B cell (primary cell): ENCODE measurements at places on chromosomes 3 and 15.

GRCh38 chr3:129343643-129344360 is 65.1 kb downstream of the HMCES start:
- peaks cover 12% of the 10 kb centered on the region for H3K4me1 ChIP-seq
- no peaks in the 10 kb centered on the region for H3K36me3 ChIP-seq
- peak; percentile 59 for DNase-seq
- H3K27me3 ChIP-seq: peaks cover 6% of the 10 kb centered on the region

DNA sequence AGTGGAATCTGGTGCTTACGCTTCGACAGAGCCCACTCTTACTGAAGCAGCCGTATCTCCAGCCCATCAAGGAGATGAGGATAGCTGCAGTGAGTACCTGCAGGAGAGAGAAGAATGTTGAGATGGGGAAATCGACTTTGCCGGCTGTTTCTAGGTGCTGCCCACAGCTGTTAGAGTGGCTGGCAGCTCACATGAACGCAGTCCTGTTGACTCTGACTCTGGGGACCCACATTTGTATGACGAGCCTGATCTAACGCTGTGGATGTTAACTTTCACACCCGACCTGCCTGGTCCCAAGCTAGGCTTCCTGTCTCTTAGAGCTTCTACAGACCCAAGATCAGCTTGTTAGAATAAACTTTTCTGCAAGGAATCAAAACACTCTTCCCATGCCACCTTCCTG is 8.9 kb upstream of the DYNLT2B start:
- no peaks in the 10 kb centered on the region for H3K36me3 ChIP-seq
- peaks cover under 1% of the 10 kb centered on the region for H3K4me1 ChIP-seq
- no peaks in the 10 kb centered on the region for H3K27me3 ChIP-seq
- DNase-seq: no peak
- no peak overlapping the region for H3K4me3 ChIP-seq
- no peak overlapping the region for H3K27ac ChIP-seq

GRCh38 chr3:13718436-13718835 is 161.4 kb downstream of the WNT7A start:
- no peak overlapping the region for H3K27ac ChIP-seq
- no peaks in the 10 kb centered on the region for H3K4me1 ChIP-seq
- H3K36me3 ChIP-seq: no peaks in the 10 kb centered on the region
- H3K27me3 ChIP-seq: no peaks in the 10 kb centered on the region

DNA sequence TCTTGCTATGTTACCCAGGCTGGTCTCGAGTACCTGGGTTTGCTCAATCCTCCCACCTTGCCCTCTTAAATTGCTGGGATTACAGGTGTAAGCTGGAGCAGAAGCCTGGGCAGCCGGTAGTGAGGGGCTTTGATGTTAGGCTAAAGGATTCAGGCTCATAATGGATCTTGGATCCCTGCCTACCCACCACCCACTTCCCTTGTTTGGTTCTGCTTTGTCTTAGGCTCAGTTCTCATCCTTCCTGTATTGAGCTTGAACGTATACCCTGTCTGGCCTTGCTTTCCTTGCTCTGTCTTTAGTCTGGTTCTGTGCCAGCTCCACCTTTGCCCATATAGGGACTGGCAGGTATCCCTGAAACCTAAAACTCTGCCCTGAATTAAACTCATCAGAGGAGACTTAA is 1.7 kb downstream of the PPCDC start:
- H3K27ac ChIP-seq: no peak overlapping the region
- no peaks in the 10 kb centered on the region for H3K36me3 ChIP-seq
- no peak overlapping the region for H3K4me3 ChIP-seq
- peaks cover 28% of the 10 kb centered on the region for H3K4me1 ChIP-seq
- H3K27me3 ChIP-seq: no peaks in the 10 kb centered on the region
- DNase-seq: no peak

GRCh38 chr15:67685008-67685599 is 140.2 kb upstream of the SKOR1 start:
- DNase-seq: peak; percentile 25
- no peak overlapping the region for H3K4me3 ChIP-seq
- no peaks in the 10 kb centered on the region for H3K27me3 ChIP-seq
- no peaks in the 10 kb centered on the region for H3K4me1 ChIP-seq
- no peak overlapping the region for H3K27ac ChIP-seq
- H3K36me3 ChIP-seq: no peaks in the 10 kb centered on the region

DNA sequence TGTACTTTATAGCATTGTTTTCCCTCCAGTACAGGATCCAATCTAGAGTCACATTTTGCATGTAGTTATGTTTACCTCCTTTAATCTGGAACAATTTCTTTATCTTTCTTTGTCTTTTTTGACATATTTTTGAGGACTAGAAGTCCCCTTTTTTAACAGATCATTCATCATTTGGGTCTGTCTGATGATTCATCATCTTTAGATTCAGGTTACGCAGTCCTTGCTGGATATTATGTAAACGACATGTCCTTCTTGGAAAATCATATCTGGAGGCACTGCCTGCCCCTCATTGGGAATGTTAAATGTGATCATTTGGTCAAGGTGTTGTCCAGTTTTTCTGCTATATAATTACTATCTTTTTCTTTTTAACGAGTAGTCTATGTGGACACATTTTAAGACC is 18.3 kb downstream of the TGM4 start:
- no peak overlapping the region for H3K27ac ChIP-seq
- no peaks in the 10 kb centered on the region for H3K27me3 ChIP-seq
- H3K36me3 ChIP-seq: no peaks in the 10 kb centered on the region
- no peak overlapping the region for H3K4me3 ChIP-seq
- H3K4me1 ChIP-seq: no peaks in the 10 kb centered on the region

DNA sequence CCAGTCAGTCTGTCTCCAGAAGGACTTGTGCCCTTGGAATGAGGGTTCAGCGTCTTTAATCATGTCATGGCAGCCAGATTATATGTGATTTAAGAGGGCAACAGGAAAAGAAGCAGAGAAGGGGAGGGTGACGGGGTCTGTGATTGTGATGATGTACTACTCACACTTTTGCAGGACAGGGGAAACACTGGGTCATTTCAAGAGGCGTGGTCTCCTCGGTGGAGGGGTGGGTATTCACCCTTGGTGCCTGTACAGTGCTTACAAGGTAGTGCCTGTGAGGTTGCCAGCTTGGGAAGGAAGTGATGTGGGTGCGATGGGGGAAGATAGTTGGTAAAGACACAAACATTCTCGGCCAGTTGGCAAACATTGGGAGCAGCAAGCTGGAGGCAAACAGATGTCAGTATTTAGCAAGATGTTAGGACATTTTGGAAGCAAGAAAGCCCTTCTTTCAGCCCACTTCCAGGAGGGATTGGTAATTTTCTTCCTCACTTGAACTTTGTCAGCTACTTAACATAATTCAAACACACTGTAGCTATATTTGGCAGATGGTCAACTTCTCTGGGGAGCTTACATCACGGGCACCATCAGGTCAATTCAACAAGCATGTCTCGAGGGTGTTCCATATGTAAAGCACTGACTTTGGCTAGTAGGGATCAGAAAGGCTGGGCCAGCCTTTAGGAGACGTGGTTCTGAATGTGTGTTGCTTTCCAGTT is 71.4 kb upstream of the ROPN1 start:
- no peaks in the 10 kb centered on the region for H3K27me3 ChIP-seq
- no peak for DNase-seq
- no peak overlapping the region for H3K4me3 ChIP-seq
- H3K36me3 ChIP-seq: no peaks in the 10 kb centered on the region
- no peaks in the 10 kb centered on the region for H3K4me1 ChIP-seq

- peak overlapping the region; percentile 44 for H3K4me3 ChIP-seq
- no peaks in the 10 kb centered on the region for H3K36me3 ChIP-seq
- H3K27ac ChIP-seq: no peak overlapping the region
- H3K27me3 ChIP-seq: peaks cover 29% of the 10 kb centered on the region
- peaks cover 12% of the 10 kb centered on the region for H3K4me1 ChIP-seq
- peak; percentile 51 for DNase-seq
These were observed 105.5 kb downstream of the SEMA5B start for GRCh38 chr3:122921791-122922651.

GRCh38 chr3:55492976-55493375 is 5.9 kb upstream of the WNT5A start:
- peaks cover 15% of the 10 kb centered on the region for H3K27me3 ChIP-seq
- no peaks in the 10 kb centered on the region for H3K36me3 ChIP-seq
- DNase-seq: no peak
- H3K4me1 ChIP-seq: peaks cover 4% of the 10 kb centered on the region

DNA sequence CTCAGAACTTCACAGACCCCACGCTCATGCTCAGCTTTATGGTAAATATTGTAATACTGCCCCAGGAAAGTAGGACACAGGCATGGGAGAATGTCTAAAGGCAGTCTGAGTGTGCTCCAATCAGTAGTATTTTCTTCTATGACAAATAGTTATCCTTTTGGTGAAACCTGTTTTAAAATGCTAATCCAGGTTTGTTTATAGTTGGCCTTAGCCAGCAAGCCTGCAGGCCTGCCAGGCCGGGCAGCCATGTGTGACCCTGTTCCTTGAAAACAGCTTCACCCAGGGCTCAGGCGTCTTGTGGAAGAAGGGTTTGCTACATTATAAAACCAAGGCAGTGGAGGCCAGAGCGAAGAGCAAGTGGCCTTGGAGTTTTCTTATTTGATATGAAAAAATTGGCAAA is 104.7 kb downstream of the SEMA6D start:
- H3K27me3 ChIP-seq: no peaks in the 10 kb centered on the region
- no peaks in the 10 kb centered on the region for H3K4me1 ChIP-seq
- H3K27ac ChIP-seq: no peak overlapping the region
- no peak overlapping the region for H3K4me3 ChIP-seq
- H3K36me3 ChIP-seq: no peaks in the 10 kb centered on the region

DNA sequence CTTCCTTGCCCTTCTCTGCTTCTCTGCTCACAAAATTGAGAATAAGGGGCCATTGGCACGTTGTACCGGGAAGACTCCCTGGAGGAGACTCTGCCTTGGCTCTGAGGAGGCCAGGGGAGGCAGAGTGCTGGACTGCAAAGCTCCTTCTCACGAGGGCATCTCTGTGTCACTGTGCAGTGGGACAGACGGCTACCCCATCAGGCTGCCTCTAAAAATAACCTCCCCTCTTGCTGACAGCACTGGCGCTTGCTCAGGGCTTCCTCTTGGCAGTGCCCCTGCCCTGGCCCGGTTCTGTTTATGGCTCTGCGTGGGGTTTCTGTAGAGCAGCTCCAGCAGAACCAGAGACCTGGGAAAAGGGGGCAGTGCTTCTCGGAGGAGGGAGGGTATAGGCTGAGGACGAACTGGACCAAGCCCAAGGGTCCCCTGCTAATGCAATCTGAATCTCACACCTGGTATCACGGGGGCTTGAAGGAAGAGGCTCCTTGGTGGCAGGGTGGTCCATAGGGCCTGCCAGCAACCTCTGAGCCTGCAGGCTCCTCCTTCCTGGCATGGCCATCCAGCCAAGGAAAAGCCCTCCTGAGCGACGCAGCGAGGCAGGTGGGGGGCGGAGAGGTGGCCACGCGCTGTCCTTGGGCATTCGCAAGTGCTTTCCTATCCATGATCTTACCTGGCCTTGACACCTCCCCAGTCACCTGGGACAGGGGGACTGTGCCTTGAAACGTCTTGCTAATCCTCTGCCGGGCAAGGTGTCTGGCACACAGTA is 63.3 kb upstream of the TLE3 start:
- DNase-seq: no peak
- H3K27me3 ChIP-seq: no peaks in the 10 kb centered on the region
- no peaks in the 10 kb centered on the region for H3K36me3 ChIP-seq
- peaks cover 5% of the 10 kb centered on the region for H3K4me1 ChIP-seq
- no peak overlapping the region for H3K27ac ChIP-seq

DNA sequence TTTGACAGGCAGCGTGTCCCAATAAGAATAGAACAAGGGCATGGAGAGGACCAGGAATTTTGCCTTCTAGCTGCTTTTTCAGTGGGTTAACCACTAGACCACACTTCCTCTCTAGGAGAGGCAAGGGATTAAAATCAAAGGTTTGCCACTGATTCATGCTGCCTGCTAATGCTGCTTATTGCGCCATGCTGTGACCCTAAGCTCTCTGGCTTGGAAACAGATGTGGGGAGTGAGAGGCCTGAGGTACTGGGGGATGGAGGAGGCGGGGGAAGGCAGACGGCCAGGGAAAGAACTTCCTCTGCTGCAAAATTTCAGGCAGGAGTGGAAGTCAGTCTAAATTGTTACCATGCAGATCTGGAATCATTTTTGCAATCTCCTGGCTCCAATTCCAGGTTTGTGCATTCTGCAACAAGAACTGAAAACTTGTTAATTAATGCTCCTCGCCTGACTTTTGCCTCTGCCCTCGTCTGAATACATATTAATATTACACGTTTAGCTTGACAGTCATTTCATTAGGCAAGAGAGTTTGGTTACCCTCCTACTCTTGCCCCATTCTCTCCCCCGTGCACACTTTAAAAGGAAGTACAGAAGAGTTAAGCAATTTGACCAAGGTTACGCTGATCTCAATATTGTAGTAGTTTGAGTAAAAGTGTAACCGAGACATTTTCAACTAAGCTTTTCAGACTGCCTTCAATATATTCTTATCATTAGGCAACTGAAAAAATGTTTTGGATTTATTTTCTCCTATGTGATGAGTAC is 121.7 kb upstream of the SPRED1 start:
- H3K36me3 ChIP-seq: no peaks in the 10 kb centered on the region
- peaks cover 2% of the 10 kb centered on the region for H3K27me3 ChIP-seq
- H3K4me1 ChIP-seq: peaks cover 16% of the 10 kb centered on the region
- no peak for DNase-seq

- DNase-seq: no peak
- H3K4me1 ChIP-seq: no peaks in the 10 kb centered on the region
- no peaks in the 10 kb centered on the region for H3K27me3 ChIP-seq
- H3K36me3 ChIP-seq: no peaks in the 10 kb centered on the region
- H3K4me3 ChIP-seq: no peak overlapping the region
- H3K27ac ChIP-seq: no peak overlapping the region
These were observed 483.9 kb downstream of the RBMS3 start for GRCh38 chr3:29764603-29765254.

DNA sequence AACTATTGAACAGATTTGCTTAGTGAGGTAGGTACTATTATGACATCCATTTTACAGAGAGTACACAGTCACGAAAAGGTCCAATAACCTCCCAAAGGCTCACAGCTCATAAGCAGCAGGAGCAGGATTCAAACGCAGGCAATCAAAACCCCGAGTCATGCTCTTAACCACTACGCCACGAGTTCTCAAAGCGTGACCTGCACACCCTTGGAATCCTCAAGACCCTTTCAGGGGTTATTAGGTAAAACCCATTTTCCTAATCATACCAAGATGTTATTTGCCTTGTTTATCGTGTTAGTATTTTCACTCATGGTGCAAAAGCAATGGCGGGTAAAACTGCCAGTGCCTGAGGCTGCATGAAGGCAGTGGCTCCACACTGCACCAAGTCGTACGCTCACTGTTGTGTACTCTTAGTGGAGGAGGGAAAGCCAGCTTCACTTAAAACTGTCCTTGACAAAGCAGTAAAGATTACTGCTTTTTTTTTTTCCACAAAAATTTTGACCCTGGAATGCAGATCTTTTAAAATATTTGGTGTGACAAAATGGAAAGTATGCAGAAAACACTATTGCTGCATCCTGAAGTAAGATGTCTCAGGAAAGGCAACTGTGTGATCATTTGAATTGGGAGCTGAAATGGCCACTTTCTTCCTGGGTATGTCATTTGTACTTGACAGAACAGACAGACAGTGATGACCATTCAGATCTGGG is 96.1 kb downstream of the IGF2BP2 start:
- H3K4me3 ChIP-seq: no peak overlapping the region
- no peaks in the 10 kb centered on the region for H3K36me3 ChIP-seq
- no peak overlapping the region for H3K27ac ChIP-seq

DNA sequence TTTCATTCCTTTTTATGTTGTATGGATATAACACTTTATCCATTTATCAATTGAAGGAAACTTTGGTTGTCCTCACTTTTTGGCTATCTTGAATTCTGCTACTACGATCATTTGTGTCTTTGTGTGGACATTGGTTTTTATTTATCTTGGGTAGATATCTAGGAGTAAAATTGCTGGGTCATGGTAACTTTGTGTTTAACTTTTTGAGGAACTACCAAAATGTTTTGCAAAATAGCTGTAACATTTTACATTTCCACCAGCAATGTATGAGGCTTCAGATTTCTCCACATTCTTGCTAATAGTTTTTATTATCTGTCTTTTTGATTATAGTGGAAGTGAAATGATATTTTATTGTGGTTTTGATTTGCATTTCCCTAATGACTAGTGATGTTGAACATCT is 55.6 kb downstream of the TLNRD1 start:
- no peak overlapping the region for H3K27ac ChIP-seq
- no peak for DNase-seq
- no peaks in the 10 kb centered on the region for H3K4me1 ChIP-seq
- no peaks in the 10 kb centered on the region for H3K36me3 ChIP-seq
